CD4-positive, alpha-beta T cell treated with Interleukin-21 for 1 hour (primary cell): ENCODE measurements at places on chromosomes 2 and 18.

DNA sequence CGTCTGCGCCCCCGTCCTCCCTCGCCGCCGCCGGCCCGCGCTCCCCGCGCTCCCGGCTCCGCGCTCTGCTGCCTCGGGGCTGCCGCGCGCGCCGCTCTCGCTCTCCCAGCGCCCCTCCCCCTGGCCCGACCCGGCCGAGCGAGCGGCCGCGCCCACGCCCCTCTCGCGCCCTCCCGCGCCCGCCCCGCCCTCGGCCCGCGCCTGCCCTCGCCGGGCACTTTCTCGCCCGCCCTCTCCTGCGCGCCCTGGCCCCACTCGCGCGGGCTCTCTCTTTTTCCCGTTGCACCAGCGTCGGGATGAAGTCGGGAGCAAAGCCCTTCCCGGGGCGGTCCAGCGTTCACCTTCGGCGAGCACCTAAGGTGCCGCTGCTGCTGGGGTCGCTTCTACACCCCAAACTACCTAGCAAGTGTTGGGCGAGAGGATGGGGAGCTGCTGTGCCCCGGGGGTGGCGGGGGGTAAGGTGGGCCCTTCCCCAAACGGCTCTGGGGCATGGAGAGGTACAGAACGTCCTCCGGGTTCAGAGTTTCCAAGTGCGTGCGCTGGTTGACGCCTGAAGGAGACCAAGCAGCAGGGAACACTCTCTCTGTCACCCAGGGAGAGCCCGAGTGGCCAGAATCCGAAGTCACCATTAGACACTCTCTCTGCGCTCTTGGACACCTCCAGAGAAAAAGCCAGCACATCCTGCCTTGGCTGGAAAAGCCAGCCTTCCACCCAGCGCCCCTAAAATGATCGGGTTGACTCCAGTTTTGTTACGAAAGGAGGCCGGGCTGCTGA, at the start of gene COLEC12:
TSS of gene COLEC12 (minus strand) at position 70 of the 774 bp plus-strand sequence. CDS start 187 bp downstream, outside the sequence.
- DNase-seq = no peak

- DNase-seq = no peak
Measured at GRCh38 chr18:3598581-3598980, 148.6 kb downstream of the TGIF1 start.

DNA sequence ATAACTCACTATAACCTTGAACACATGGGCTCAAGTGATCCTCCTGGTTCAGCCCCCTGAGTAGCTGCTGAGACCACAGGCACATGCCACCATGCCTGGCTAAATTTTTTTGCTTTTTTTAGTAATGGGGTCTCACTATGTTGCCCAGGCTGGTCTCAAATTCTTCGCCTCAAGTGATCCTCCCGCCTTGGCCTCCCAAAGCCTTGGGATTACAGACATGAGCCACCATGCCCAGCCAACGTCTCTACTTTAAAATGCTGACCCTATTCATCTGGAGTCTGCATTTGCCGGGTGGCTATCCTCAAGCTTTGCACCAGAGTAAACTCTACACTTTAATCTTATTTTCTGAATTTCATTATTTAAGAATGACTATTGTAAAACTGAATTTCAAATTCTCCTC, 37.6 kb upstream of the RALBP1 start:
- no peak for DNase-seq

- DNase-seq = no peak
Measured at GRCh38 chr2:200172944-200173581, 133.4 kb upstream of the SPATS2L start.

DNA sequence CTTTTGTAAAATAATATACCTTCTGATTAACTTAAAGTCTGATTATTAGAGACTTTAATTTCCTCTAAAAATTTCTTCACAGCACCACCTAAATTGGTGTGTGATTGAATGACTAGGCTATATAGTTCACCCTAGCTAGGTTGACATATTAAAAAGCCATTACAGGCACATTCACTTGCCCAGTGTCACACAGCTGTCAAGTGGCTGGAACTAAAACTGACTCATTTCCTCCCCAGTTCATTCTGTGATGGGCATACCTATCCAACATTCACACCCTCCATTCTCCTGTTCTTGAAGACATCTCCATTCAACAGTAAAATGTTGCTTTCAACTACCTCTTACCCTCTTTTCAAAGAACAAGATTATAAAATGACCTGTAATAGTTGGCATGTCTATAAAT, 334.5 kb downstream of the ARHGAP15 start:
- no peak for DNase-seq

- no peak for DNase-seq
Measured at GRCh38 chr18:64379662-64380061, 230.8 kb upstream of the LINC00305 start.

- peak; percentile 15 for DNase-seq
Measured at GRCh38 chr2:54073796-54074195, 41.6 kb upstream of the ACYP2 start.

DNA sequence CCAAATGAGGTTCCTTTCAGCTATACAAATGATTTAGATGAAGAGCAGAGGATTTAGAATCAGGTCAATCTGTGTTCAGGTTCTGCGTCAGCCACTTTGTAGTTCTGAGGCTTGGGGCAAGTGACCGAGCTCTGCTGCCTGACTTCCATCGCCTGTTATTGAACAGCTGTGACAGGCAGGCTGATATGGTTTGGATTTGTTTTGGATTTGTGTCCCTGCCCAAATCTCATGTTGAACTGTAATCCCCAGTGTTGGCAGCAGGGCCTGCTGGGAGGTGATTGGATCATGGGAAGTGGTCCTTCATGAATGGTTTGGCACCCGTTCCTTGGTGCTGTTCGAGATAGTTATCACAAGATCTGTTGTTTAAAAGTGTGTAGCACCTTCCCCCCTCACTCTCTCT, 18.6 kb downstream of the TYMS start:
- DNase-seq = no peak

DNA sequence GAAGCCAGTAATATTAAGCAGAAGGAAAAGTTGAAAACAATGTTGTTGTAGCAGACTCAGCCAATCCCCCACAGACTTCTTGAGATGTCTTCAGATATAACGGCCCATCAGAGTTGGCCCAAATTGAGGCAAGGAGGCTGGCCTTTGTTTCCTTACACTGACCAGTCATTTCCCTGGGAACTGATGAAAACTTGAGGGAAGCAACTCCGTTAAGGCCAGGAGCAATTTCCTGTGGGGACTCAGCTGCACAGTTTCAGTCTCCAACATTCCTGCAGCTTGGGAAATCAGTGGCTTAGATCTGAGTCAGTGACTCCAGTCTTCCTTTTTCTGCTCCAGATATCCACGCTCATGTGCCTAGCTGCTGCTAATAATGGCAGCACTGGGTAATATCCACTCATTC, 75.7 kb downstream of the FTCDNL1 start:
- no peak for DNase-seq

- DNase-seq = no peak
Measured at GRCh38 chr2:105237045-105237765, 4.3 kb upstream of the GPR45 start.

DNA sequence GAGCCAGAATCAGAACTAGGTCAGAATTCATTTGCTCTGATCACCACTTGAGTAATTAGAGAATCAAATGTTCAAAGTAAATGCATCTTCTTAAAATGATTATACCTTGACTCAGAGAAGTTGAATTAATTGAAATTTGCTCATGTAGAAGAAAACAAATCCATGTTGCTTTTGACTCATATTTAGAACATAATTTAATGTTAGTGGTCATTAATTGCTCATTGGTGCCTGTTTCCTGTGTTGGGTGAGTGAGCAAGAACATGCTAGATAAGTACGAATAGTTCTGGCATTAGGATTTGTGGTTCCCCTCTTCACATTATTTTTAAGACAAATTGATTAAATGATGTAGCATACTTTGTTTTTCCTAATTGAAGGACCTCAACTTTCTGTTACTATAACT, 19.0 kb downstream of the ACVR2A start:
- DNase-seq = no peak

DNA sequence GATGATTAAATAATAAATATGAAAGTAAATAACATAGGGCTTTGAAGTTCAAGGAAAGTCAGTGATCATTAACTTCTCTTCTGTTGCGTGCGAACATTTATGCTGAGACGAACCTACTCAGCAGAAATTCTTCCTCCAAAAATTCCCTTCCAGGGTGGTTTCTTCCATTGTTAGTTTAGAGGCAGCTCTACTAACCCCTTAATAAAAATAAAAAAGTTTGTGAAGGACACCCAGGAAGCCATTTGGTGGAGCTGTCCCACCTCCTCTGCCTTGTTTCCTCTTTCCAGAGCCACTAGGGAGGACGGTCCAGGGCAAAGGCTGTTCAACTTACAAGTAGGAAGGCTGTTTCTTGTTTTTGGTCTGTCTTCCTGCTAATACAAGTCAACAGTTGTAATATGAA, 2.1 kb upstream of the SMAD2 start:
- DNase-seq = no peak
